NCI-H2171 (cell line): ENCODE measurements at places on chromosomes 11 and 22.

GRCh38 chr11:130640526-130640925 is 192.1 kb downstream of the ADAMTS15 start:
- no peak for DNase-seq

DNA sequence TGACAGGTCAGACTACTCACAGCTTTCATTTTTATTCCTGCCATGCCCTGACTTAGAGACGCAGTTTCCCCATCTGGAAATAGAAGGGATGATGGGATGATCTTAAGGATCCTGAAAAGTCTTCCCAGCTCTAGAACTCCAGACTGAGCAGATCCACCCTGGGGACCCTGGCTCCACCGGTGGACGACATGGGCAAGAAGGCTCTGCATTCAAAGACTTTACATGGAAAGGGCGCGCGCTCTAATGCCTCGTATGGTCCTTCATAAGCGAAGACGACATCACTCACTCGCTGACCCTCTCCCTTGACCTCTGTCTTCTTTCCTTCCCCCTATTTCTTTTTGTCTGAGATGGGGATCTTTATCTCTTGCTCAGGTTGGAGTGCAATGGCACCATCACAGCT is 24.4 kb upstream of the PHF21B start:
- DNase-seq, result no peak

DNA sequence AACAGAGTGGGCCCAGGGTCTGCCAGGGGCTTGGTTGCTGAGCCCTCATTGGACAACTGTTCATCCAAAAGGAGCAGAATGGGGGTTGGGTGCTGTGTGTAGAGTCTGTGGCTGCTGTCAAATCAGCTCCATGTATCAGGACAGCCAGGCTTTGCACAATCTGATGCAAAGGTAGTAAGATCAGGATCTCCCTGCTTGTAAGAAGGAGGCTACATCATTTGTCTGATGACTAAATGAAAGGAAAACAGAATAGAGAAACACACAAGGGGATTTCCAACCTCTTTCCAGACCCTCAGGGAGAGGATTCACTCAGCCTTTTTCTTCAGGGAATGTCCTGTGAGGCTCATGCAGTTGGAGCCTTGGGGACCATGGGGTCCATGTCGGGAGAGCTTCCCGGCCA is 7.2 kb downstream of the MICAL2 start:
- DNase-seq, result no peak

DNA sequence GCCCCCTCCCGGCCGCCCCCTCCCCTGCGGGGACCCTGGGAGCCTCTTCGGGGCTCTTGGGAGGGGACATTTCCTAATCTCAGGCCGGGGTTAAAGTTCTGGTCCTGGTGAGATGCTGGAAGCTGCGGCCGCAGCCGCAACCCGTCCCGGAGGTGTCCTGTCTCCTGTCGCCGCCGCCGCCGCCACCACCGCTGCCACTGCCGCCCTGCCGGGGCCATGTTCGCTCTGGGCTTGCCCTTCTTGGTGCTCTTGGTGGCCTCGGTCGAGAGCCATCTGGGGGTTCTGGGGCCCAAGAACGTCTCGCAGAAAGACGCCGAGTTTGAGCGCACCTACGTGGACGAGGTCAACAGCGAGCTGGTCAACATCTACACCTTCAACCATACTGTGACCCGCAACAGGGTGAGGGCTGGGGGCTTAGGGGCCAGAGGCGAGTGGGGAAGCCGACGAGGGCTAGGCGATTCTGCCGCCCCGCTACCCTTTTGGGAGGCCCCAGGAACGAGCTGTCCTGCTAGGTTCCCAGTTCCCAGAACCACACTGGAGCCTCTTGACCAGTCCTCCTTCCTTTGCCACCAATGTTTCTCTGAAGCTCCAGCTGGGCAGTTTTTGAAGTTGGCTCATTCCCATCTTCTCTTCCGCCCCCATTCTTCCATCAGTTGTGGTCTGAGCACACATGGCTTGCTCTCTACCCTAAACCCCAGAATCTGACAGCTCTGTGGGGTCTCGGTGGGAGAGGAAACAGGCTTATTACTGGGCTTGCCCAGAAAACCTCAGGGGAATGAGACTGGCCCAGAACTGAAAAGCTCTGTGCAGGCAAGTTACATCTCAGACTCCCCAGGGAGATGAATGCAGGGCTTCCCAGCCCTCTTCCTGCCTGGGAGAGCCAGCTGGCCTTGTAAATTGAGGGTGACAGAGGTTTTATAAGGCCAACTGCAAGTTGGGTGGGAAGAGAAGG is 781 bp downstream of the SIDT2 start:
- peak; percentile 59 for DNase-seq

DNA sequence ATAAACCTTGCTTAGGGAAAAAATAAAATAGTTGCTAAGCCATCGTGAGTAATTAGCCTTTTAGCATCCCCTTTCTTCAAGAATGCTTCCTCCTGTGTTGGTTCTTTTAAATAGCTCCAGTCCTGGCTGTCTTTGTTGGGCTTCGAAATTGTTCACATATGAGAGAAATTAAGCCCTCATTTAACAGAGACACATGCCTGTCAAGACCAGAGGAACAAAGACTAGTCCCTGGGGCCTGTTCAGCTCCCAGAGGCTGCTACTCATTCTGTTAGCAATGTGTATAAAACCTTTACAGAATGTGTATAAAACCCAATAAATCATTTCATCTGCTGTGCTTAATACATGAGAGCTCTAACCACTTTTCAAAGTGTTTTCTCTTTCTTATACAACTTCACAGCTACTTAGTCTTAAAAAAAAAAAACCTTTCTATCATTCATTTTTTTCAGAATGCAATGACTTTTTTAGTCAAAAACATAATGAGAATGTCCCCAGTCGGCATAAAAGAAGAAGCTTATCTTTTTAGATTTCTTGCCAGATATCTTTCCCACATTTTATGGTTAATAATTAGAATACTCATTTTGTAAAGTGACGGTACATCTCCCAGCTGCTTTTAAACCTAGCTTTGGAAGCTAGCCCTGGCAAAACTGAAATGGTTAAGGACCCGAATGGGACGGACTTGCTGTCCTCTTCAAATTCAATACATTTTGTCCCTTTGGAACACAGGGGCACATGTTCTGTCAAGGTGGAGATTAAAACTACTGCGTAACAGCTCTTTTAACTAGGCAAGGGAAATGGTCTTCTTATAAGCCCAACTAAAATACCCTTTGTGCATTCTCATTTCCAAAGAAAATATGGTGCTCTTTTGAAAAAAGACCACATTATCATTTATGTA is 186.1 kb downstream of the SOX6 start:
- DNase-seq, result no peak

DNA sequence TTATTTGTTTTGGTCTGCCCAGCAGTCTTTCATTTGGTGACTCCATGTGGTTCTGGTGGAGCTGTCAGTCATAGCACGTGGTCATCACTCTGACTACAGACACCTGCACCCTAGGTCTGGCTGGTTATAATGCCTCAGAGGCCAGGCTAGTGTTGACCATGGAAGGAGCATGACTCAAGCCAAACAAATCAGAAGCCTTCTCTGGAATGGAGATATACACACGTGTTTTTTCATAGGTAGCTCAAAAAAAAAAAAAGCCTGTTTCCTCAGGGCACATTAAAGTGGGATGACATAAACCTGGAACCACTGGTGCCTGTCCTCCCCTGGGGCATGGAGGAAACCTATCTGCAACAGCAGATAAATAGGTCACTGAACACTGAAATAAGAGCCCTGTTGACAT is 8.1 kb upstream of the PLAAT3 start:
- DNase-seq, result peak; percentile 53

- DNase-seq, result no peak
Observed at GRCh38 chr22:17235861-17236260, 16.6 kb upstream of the ADA2 start.

DNA sequence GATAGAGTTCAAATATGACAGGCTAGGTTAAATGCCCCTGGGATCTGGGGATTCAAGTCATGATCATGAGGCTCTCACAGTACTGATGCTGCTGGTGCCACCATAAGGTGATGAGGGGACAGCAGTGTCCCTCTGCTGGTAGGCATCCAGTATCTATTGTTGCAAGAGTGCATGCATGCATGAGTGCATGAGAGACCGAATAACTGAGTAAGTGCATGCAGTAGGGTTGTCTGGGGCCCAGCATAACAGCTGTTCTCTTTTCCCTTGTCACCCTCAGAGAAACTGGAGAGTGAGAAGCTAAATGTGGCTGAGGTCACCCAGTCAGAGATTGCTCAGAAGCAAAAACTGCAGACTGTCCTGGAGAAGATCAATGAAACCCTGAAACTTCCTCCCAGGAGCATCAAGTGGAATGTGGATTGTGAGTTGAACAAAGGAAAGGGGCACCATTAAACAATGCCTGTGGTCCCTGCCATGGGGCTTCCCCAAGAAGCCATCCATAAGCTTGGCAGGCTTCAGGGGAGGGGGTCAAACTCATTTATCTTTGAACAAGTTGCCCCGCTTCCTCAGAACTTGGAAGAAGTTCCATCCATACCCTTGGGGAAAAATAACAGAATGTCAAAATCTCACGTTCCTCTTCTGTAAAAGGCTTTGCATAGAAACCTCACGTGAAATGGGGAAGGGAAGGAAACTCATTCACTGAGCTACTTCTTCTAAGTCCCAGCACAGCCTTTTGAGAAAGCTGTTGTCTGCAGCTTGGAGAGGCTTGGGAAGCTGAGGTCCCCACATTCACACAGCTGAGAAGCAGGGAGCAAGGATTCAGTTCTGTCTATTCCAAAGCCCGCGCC is 119.0 kb downstream of the PARVA start:
- no peak for DNase-seq

DNA sequence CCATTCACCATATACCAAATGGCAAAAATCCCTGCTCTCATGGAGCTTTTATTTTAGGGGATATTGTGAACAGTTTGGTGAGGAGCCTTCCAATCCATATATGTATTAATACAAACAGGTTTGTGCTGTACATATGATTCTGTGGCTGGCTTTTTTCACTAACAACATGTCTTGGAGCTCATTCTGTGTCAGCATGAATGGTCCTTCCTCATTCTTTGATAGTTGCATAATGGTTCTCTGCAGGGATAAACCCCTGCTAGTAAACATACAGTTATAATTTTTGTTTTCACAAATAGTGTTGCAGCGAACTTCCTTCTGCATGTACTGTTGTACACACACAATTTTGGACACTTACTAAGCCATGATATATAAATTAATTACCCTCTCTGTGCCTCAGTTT is 8.3 kb downstream of the PRR5L start:
- DNase-seq, result no peak

- no peak for DNase-seq
Observed at GRCh38 chr11:35281169-35281688, 138.1 kb downstream of the SLC1A2 start.

- DNase-seq, result no peak
Observed at GRCh38 chr11:98130117-98130625, 890.6 kb upstream of the CNTN5 start.

- DNase-seq, result no peak
Observed at GRCh38 chr11:132719684-132720083, 812.6 kb downstream of the OPCML start.

DNA sequence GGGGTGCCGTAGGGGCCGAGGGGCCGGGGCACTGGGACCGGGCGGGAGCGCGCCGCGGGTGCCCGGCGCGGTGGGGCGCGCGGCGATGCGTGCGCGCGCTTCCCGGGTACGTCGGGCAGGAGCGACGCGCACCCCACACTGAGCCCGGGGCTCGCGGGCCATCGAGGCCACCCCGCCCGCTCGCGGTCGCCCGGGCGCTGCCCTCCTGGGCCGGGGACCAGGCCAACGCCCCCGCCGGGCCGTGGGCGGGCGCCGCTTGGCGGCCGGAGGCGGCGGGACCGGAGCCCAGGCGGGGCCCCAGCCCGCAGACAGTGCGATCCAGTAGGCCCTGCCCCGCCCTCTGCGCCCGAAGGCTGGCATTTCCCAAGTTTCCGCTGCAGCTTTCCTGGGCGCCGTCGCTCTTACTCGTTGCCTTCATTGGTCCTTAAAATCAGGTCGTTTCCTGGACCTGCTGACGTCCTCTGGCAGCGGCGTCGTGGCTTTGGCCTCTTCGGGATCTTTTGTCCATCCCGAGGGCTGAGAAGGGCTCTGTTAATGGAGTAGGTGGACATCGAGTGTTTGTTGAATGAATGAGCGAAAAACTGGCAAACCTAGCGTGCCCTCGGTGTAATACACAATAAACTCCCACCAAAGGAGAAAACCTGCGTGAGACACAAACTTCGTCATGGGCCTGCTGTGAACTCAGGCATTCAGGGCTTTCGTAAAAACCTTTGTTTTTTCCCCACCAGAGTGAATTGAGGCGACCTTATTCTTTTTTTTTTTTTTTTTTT is 638 bp downstream of the PARVA start:
- DNase-seq, result no peak

DNA sequence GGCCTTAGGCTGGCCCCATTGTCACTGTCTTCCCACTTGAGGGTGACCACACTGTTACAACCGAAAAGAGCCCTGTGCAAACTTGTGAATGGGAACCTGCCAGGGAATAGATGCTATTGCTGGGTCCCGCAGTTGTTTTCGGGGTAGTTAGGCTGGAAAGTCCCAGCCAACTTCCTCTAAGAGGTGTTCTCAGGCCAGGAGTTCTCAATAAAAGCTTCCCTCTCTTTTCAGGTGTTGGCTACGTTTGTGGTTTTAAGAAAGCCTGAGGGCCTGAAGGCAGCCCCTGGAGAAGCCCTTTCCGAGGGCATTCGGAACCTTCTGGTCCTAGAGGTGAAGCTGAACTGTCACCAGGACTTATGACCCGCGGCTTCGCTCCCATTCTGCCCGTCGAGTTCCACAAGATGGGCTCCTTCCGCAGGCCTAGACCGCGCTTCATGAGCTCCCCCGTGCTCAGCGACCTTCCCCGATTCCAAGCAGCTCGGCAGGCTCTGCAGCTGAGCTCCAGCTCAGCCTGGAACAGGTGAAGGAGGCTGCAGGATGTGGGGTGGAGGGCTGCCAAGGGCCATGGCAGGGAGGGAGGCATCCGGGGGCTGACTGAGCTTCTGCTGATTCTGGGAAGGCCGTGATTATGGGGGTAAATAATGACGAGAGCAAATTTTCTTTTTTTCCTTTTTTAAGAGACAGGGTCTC is 104.8 kb downstream of the PRR5L start:
- DNase-seq, result no peak

GRCh38 chr11:80379620-80380278 is 938.9 kb upstream of the TENM4 start:
- no peak for DNase-seq

- DNase-seq, result no peak
Observed at GRCh38 chr11:105491394-105491793, 118.5 kb upstream of the GRIA4 start.

GRCh38 chr22:17705546-17705945 is 67.0 kb downstream of the BCL2L13 start:
- DNase-seq, result no peak

GRCh38 chr11:2704896-2705606 is 5.3 kb upstream of the KCNQ1OT1 start:
- DNase-seq, result no peak

DNA sequence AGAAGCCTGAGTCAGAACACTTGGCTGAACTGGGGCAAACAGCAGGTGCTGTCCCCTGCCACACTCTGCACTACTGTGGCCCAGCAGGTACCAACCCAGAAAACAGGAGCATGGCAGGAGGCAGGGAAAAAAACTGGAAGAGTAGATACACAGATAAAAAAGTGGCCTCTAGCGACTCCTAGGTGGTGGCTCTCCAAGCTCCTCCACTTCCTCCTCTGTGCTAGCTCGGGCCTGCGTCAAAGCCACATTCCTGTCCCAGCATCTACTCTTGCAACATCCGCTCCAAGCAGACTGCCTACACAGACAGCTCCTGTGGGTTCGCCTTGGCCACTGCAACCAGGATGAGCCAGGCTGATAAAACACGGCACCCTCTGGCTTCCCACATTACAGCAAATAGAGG is 6.9 kb downstream of the OR8B12 start:
- DNase-seq, result no peak
